CD4-positive, alpha-beta T cell treated with Interleukin-12 subunit alpha and Interleukin-12 subunit beta, for 1 hour (primary cell): ENCODE measurements at places on chromosomes 16 and 17.

- DNase-seq: peak; percentile 63
Observed at GRCh38 chr16:57277586-57277985, 6.9 kb downstream of the PLLP start.

GRCh38 chr16:57529391-57530103 lies 6.8 kb downstream of the CCDC102A start:
- no peak for DNase-seq

DNA sequence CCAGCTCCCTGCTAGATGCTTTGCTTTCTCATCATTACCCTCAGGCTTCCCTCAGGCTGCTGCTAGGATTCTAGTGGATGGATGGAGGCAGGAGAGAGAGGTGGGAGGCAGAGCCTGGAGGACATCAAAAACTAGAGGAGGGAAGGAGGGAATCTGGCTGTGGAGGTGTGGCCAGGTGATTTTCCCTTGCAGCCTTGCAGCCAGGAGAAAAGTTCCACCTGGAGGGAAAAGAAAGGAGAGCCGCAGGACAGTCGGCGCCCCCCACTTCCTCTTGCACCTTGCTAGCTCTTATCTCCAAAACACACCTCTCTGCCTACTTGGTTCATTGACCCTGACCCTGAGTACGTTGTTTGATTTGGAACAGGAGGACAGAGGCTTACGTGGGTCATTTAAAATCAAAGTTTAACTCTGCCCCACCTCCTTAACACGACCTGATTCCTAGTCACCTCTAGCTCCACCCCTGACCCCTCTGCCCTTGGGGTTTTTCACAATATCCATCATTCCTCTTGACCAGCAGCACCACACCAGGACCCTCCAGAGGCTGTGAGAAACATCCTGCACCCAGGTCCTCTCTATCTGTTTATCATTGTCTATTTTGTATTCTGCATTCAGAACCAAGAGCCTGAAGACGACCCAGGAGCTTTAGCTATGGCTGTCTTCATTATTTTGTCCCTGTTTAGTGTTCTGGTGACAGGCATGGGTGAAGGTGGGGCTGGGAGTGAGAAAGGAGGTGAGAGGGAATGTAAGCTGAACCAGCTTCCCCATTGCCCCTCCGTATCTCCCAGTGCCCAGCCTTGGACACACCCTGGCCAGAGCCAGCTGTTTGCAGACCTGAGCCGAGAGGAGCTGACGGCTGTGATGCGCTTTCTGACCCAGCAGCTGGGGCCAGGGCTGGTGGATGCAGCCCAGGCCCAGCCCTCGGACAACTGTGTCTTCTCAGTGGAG lies 15.9 kb downstream of the AOC3 start:
- no peak for DNase-seq

DNA sequence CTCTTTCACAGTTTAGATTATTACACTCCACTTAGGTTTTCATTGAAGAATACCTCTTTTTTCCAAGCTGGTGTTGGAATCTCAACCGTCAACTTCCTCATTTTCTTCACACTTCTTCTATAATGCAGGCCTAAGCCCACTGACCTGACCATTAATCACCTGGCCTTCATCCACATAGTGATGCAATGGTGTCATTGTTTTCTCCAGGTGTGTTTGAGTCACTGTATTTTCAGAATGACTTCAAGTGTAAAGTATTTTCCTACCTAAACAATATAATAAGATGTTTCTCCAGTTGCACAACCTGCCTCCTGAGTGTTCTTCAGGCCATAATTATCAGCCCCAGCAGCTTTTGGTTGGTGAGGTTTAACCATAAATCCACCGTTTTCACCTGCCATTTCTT lies 1675.1 kb downstream of the TP53TG3F start:
- no peak for DNase-seq

GRCh38 chr16:13014476-13014875 lies 113.1 kb downstream of the SHISA9 start:
- DNase-seq: no peak

DNA sequence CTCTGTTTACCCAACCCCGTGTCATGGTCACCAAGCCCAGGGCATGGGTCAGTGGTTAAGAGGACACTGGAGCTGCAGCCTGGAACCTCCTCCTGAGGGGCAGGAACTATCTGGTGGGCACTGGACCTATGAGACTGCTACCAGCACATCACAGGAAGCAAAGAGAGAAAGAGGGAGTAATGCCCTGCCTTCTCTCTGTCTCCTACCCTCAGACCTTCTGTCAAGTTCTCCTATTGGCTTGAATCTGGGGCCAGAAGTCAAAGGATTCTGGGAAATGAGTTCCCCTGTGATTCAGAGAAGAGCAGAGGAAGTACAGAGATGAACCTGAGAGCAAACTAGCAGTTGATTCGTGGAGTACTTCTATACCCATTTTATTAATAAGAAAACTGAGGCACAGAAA lies 123.0 kb upstream of the GNAO1 start:
- no peak for DNase-seq

GRCh38 chr17:47621293-47622179 lies 28.2 kb upstream of the KPNB1 start:
- DNase-seq: no peak

GRCh38 chr17:77132411-77133086 lies 8.2 kb upstream of the SEC14L1 start:
- no peak for DNase-seq

- DNase-seq: no peak
Observed at GRCh38 chr17:76867578-76868175, 527 bp upstream of the MGAT5B start.

- DNase-seq: peak; percentile 54
Observed at GRCh38 chr16:89363621-89364393, 126.6 kb downstream of the ANKRD11 start.

GRCh38 chr17:8708025-8708461 lies 36.6 kb downstream of the CCDC42 start:
- DNase-seq: no peak
